Left ventricle myocardium inferior (tissue), 1 donor: ENCODE measurements at places on chromosomes 2 and 18.

GRCh38 chr18:48033790-48034650, 103.6 kb upstream of the SMAD2 start:
- DNase-seq, result no peak

GRCh38 chr18:39825485-39826150, 2129.4 kb upstream of the PIK3C3 start:
- no peak for DNase-seq

- no peak for DNase-seq
Measured at GRCh38 chr2:237977380-237977779, 10.6 kb downstream of the UBE2F start.

- DNase-seq, result no peak
Measured at GRCh38 chr2:112174383-112174782, 36.2 kb downstream of the FBLN7 start.

GRCh38 chr18:5628512-5629255, 84.9 kb upstream of the EPB41L3 start:
- peak; percentile 41 for DNase-seq

- DNase-seq, result no peak
Measured at GRCh38 chr2:24820175-24820513, 26.9 kb downstream of the CENPO start.
